ENCODE measurements at places on chromosomes 7 and 10.

DNA sequence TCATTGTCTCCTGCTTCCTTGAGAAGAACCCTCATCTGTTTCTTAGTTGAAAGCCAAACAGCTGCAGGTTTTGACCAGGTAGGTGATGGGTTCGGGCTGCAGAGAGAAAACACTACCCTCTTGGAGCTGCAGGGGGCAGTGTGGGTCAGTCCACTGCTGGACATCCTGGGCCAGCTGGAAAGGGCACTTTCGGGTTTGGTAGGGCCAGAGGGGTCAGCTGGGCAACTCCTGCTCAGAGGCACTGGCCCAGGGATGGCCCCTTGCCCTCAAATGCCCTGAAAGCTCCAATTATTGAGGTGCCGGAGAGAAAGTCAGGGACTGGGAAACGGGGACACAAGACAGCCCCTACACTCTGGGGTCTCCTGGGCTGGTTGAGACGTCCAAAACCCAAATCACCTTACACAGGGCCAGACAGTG, 90.7 kb downstream of the MKI67 start:
- DNase-seq, result peak; percentile 41

- DNase-seq, result no peak
Observed at GRCh38 chr7:106737202-106737562, 76.2 kb upstream of the CCDC71L start.

DNA sequence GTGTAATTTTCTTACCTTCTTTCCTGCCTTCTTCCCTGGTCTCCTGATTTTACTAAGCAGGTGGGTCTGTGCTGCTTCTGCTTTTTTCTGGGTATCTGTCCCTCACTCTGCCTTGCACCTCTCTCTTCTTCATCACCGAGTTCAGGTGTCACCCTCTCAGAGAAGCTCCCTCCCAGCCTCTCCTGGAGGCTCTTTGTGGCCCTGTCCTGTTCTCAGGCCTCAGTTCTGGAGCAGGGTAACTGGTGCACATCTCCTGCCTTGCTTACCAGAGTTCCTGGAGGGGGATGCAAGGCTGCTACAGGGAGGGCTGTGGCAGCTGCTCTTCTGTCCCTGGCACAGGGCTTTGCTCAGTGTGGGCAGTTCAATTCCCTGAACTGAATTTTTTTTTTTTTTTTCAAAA, 66.1 kb downstream of the RBM33 start:
- no peak for DNase-seq

- DNase-seq, result no peak
Observed at GRCh38 chr7:98120559-98120958, 13.9 kb downstream of the LMTK2 start.

- no peak for DNase-seq
Observed at GRCh38 chr7:39808796-39809481, 141.1 kb upstream of the CDK13 start.

All from neuronal stem cell (in vitro differentiated cells).